NCI-H460 (cell line): ENCODE measurements at places on chromosomes 6 and 20. TPM values are rescaled to one million over a fixed set of nuclear protein-coding genes. Genes with fewer than 3 reads are reported as not detected.

RRAGD gene
- total RNA-seq, result 3.0 and 4.0 TPM in 2 replicates

LY86 gene
- not detected in 2 replicates for total RNA-seq

SUMO4 gene
- 0.23 and 0.87 TPM in 2 replicates for total RNA-seq

BTN1A1 gene
- total RNA-seq, result not detected in 2 replicates

PSMB9 gene
- 20.3 and 21.4 TPM in 2 replicates for total RNA-seq

GTF2H4 gene
- 16.2 and 16.9 TPM in 2 replicates for total RNA-seq
